ENCODE measurements at places on chromosomes 7 and 10. TPM values are rescaled to one million over a fixed set of nuclear protein-coding genes. Genes with fewer than 3 reads are reported as not detected.

GRCh38 chr10:36465604-36466379 lies 659.6 kb upstream of the ANKRD30A start:
- DNase-seq = no peak

DNA sequence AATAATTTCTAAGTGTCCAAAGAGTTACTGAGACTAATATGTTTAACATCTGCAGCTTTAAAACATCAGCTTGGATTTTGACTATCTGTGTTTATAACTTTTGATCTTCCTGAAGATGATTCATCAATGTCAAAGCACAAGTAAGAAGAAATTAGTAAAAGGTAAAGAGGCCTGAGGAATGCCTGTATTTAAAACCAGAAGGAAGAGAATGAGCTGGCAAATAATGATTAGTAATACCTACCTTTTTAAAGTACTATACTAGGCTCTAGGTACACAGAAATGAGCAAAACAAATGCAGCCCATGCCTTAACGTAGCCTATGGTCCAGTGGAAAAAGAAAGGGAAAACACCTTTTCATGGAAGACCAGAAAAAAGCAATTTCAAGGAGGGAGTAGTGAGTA lies 158.0 kb downstream of the KCND2 start:
- no peak for DNase-seq

GRCh38 chr10:115093776-115094408 lies 727 bp downstream of the ATRNL1 start:
- DNase-seq = no peak

DNA sequence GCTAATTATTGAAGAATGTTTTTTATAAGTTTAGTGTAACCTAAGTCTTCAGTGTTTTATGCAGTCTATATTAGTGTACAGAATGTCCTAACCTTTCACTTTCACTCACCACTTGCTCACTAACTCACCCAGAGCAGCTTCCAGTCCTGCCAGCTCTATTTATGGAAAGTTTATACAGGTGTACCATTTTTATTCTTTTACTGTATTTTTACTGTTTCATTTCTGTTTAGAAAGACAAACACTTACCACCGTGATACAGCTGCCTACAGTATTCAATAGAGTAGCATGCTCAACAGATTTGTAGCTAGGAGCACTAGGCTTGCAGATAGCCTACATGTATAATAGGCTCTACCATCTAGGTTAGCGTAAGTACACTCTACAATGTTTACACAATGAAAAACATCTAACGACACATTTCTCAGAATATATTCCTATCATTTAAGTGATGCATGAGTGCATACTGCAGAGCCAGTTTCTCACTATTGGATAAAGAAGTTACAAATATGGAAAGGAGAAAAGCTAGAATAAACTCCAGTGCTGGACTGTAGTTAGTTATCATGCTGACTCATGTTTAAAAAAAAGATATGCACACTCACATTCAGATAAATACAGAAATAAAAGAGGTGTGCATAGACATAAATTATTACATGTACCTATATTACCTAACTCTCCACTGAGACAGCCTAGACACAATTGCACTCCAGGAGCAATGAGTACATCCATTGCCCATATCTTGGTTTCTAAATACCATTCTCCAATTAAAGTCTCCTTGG lies 30.4 kb downstream of the STEAP1B start:
- no peak for DNase-seq

DNA sequence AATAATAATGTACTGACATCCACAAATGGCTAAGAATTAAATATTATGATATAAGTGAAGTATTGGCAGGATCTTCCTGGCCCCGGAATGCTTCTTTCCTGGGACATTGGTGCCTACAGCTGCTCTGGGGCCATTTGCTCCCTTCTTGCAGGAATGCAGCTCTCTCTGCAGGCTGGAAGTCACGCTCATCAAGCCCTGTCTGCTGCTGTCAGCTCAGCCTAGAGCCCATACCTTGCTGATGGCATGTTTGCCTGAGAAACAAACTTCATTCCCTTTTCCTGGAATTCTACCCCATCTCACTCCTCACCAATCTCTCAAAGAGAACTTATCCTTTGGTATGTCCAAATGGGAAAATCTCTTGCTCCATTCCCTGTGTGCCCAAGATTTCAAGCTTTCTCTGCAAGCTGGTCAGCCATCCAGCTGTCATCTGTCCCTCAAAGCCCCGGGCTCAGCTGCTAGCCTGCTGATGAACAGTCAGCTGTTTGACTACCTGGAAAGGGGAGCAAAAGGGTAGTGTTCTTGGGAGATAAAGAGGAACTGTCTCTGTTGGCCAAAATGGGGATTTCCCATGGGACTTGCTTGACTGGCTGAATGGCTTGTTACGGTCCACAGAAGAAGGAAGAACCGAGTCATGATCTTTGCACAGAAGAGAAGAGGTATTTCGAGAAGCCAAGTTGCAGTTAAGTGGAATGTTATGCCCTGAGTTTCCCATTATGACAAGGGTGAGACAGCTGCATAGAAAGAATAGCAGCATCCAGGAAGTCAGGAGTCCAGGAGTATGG lies 12.0 kb upstream of the RASSF4 start:
- DNase-seq = peak; percentile 93

GRCh38 chr7:12655161-12655560 lies 32.3 kb upstream of the ARL4A start:
- no peak for DNase-seq

- no peak for DNase-seq
Measured at GRCh38 chr7:134925766-134926165, 60.5 kb upstream of the AGBL3 start.

GRCh38 chr10:124670849-124671248 lies 73.3 kb downstream of the FAM53B start:
- DNase-seq = no peak

DNA sequence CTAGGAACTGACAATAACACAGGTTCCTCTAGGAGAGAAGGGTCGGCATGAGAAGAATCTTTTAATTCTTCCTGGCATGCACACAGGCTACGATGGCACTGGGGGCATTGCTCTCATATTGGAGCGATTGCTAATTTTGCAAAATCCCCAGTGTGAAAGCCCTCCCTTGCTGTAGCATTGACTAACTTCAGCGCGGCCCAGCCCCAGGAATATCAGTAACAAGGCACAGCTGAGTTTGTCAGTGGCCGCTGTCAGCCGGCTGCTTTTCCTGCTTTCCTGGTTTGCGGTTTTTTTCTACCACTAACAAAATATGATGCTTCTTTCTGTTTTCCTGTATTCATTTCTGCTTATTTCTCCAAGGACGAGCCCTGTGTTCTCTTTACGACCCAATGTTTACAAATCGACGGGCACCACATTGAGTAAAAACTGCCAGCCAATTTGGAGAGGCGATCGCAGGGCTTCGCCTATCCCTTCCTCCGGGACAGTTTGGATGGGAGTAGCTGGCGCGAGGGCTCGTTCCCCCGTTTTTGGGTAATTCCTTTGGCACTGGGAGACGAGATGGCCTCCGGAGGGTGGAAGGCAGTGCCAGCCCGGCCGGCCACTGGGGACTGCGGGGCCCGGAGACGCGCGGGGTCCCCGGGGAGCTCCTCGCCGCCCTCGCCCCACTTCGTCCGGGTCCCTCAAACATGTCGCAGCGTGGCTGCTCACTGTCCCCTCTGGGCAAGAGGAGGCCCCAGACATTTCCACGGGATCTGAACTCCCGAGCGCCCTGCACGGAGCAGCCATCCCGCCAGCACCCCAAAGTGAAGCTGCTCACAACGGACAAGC lies 967 bp downstream of the ADARB2 start:
- no peak for DNase-seq

DNA sequence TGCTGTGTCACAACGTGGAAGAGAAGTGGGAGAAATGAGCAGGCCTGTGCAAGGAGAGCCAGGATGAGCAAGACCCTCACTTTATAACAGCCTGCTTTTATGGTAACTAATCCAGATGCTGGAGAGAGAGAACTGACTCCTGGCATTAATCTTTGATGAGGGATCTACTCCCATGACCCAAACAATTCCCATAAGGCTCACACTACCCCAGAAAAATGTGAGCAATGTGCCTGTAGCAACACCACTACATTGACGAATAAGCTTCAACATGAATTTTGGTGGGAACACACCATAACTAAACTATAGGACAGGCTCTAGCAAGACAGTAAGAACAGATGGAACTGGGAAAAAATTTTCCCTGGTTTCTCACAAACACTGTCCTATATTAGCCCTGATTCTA lies 173.6 kb upstream of the PRSS58 start:
- DNase-seq = no peak

The TBXAS1 gene
- 11.1 TPM for total RNA-seq

The SPDYE16 gene
- not detected for total RNA-seq

The CHCHD3 gene
- total RNA-seq = 75.7 TPM

The PNLIPRP3 gene
- total RNA-seq = not detected

All from epithelial cell of proximal tubule (primary cell).